GM03348 (cell line): ENCODE measurements at places on chromosomes 7 and 10.

DNA sequence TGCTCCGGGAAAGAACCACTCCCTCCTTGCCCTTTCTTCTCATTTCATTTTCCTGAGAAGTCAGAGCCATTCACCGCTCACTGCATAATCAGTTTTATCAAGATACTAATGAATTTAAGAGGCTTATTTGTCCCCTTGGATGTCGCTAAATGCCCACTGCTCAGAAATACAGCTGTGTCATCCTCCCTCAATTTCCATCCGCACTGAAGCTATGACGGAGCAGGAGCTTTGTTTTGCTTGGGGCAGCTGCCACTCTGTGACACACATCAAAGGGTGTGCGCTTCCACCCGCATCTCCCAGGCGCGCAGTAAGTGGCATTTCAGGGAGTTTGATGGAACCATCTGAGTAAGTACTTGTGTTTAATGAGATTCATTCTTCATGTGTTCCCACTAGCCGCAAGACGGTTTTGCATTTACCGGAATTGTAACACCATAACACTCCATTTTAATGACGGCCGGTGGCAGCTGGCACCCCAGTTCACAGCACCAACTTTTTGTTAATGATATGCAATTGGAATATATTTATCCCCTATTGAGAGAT lies 103.8 kb upstream of the PARD3 start:
- DNase-seq = no peak

DNA sequence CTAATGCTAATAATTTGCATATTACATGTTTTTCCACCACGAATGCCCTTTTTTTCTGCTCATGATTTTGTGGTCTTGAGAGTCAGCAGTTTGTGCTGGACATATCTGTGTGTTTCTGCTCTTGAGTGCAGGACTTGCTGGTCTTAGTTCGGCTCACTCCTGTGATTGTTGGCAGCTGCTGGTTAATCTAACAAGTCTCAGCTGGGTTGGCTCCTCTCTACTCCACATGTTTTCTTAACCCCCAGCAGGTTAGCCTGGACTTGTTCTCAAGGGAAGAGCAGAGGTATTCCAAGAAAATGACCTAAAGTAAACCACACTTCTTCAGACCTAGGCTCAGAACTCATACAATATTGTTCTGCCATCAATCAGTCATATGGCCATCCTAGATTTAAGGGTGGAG lies 1238.9 kb downstream of the XPNPEP1 start:
- no peak for DNase-seq

GRCh38 chr10:132899054-132899750 lies 43.2 kb downstream of the CFAP46 start:
- no peak for DNase-seq

DNA sequence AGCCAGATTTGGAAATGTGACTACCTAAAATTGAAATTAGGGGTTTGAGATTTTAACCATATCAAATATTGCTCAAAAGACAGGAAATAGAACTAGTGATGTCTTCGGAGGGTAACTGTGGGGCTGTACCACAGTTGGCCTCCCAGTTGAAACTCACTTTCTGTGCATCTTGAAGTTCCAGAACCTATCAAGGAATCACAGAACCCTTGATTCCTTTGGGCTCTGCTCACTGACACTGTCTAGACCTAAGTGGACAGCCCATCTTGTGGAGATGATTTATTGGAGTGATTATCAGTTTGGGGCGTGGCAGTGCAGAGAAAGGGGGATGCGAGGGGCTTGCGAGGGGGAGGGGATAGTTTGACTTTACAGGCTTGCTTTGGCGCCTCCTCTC lies 134.2 kb upstream of the GJD4 start:
- DNase-seq = no peak

DNA sequence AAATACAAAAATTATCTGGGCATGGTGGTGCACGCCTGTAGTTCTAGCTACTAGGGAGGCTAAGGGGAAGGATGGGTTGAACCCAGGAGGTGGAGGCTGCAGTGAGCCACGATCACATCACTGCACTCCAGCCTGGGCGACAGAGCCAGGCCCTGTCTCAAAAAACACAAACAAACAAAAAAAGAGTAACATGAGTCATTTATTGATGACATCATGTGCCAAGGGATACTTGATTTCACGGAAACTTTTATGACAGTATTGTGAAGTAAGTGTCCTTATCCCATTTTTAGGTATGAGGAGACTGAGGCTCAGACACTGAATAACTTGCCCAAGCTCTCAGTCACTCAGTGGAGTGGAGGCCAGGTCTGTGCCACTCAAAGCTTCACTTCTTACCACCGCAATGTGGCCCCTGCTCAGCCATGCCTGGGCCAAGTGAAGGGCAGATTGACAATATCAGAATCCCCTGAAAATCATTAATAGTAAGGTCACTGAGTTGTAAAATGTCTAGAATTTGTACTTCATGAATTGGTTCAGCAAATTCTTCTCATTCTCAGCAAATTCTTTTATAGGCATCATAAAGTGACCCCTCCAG lies 36.5 kb downstream of the EMX2 start:
- no peak for DNase-seq
